ENCODE measurements at places on chromosomes 5 and 9.

- DNase-seq = peak; percentile 66
Measured at GRCh38 chr5:41856644-41857491, 13.4 kb downstream of the OXCT1 start.

DNA sequence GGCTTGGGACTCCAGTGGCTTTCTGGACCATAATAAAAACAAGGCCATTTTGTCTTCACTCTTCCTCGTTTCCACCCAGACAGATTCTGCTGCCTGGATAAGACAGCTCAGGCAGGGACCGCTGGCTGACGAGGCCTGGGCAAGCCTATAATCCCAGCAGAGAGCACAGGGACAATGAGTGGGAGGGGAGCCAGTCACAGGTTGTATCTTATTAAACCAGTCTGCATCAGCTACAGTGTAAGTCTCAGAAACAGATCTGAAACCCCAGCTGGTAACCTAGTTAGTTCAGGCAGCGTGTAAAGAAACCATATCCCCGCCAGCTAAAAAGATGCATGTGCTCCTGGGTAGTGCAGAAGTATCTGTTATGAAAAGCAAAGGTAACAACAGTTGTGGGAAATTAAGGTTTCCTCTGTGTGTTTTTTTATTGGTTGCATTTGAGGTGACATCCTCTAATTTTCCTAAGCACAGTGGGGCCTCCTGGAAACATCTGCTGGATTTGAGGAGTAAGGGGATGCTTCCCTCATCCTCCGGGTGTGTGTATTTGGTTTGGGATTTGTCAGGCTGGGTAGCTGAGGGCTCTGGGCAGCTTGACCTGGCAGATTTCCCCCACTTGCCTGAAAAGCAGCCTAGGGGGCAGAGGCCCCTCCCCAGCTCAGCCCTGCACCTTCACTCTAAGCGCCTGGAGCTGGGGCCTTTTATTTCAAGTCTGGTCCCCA is 15.2 kb upstream of the TAL2 start:
- no peak for DNase-seq

DNA sequence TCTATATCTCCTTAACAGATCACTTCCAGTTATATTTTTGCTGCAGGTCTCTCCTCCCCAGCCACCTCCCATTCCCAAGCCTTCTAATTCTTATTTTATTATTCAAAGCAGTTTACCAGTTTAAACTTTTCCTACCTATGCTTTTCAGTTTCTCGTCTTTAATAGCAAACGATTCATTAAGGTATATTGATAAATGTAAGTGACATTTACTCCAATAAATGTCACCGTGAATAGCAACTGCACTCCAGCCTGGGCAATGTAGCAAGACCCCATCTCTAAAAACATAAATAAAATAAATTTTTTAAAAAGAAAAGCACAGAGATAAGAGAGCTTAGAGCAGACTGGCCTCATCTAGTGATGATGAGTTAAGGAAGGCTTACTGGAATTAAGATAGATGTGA is 42.6 kb downstream of the ARRDC3 start:
- no peak for DNase-seq

GRCh38 chr5:107322936-107323335 is 347.8 kb downstream of the EFNA5 start:
- DNase-seq = no peak

DNA sequence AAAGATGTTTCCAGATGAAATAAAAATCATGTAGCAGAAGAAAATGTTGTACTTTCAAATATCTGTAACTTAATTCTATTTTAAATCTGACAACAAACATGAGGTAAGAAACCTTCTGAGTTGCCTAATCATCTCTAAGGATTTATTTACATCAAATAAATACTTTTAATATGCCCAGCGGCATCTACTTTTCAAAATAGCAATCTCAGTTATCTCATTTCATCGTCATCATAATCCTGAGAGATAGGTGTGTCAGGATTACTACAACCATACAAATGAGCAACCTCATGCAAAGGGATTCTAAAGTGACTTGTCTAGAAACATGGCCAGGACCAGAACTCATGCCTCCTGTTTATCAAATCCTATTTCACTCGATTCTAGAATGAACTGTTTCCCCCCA is 49.5 kb downstream of the DENND1A start:
- DNase-seq = no peak

GRCh38 chr5:45696206-45696836 is at the start of gene HCN1:
TSS of gene HCN1 (minus strand) at chr5:45696380.
- DNase-seq = peak; percentile 80

DNA sequence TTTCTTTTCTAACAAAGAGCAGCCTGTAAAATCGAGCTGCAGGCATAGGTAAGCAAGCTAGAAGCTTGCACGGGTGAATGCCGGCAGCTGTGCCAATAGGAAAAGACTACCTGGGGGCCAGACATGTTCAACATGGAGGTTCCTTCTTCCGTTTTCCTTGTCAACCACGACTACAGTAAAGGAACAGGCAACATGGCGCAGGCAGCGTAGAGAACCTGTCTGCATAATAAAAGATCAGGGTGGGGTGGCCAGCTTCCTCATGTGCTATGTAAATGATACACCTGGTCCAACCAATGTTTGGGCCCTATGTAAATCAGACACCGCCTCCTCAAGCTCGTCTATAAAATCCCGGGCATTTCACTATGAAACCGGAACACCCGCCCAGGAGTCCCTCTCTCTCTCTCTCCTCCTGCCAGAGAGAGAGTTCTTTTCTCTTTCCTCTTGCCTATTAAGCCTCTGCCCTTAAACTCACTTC is 103.8 kb upstream of the LIFR start:
- no peak for DNase-seq

GRCh38 chr5:109688970-109689739 is 572 bp upstream of the MAN2A1 start:
- DNase-seq = peak; percentile 88

Measured in iris pigment epithelial cell (primary cell).